ENCODE measurements at places on chromosomes 16 and 17.

GRCh38 chr16:62821824-62822223, 785.6 kb upstream of the CDH8 start:
- no peak for DNase-seq

DNA sequence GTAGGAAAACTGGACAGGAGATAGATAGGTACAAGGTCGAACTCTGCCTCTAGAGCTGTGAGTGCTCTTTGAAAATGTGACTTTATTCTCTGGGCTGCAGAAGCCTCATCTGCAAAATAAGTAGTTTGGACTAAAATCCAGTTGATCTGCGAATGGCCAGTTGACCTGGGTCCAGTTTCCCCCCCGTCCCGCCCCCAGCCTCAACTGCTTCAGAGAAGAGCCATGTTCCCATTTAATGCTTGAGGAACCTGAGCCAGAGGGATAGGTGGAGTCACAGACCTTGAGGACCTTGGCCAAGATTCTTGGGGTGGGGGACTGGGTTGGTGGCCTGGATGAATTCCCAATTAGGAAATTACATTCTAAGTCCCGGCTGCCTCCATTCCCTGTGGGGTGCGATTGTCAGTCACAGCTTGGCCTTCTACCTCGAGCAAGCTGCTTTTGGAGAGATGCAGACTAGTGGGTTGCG, 14.1 kb downstream of the TBX2 start:
- DNase-seq: no peak

DNA sequence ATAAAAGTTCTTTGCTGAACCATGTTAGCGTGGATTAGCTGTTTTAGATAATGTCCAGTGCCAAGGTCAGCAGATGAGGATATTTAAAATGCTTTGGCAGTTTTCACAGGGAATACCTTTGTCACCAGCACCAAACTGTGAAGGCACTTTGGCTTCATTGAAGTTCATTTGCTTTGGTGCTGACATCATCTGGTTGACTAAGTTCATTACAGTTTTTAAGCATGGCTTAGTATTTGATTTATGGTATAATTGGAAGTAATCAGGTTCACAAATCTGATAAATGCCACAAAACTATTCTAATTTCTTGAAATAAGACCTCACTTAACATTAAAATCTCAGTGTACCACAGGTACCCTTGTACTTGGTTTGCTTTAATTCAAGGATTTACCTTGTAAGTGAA, 4.3 kb downstream of the GID4 start:
- no peak for DNase-seq

DNA sequence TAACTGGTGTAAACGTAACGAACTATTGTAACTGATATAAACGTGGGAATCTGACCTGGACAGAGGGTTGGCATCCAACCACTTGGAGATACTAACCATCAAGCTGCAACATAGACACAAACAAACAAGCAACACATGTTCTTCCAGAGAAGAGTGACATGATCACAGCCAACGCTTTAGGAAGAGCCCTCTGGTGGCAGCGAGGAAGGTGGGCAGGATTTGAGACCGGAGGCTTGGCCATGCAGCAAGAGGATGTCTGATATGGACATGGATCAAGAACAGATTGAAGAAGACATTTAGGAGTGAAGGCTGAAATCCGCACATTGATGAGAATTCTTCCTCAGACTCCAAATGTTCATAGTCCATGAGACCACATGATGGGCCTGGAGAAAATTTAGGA, 40.3 kb upstream of the TNRC6A start:
- DNase-seq: no peak

GRCh38 chr16:57756424-57757325, 21.1 kb downstream of the KATNB1 start:
- no peak for DNase-seq

GRCh38 chr16:369275-369865, 968 bp downstream of the MRPL28 start:
- no peak for DNase-seq

DNA sequence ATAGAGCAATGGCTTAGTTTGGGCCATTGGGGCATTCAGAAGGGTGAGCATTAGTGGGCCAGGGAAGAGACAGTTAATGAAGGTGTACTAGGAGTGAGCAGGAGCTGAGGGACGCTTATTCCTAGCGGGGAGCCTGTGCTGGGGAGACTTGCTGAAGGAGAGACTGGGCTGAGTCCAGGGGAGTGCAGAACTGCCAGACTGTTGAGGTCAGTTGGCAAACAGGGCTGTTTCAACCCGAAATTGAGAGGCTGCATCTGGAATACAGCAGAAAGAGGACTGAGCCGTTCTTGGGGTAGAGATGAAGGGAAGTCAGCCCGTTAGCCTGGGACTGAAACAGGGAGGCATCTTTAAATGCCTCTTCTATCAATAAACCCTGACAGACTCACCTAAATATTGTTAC, 33.2 kb downstream of the MAP2K6 start:
- no peak for DNase-seq

DNA sequence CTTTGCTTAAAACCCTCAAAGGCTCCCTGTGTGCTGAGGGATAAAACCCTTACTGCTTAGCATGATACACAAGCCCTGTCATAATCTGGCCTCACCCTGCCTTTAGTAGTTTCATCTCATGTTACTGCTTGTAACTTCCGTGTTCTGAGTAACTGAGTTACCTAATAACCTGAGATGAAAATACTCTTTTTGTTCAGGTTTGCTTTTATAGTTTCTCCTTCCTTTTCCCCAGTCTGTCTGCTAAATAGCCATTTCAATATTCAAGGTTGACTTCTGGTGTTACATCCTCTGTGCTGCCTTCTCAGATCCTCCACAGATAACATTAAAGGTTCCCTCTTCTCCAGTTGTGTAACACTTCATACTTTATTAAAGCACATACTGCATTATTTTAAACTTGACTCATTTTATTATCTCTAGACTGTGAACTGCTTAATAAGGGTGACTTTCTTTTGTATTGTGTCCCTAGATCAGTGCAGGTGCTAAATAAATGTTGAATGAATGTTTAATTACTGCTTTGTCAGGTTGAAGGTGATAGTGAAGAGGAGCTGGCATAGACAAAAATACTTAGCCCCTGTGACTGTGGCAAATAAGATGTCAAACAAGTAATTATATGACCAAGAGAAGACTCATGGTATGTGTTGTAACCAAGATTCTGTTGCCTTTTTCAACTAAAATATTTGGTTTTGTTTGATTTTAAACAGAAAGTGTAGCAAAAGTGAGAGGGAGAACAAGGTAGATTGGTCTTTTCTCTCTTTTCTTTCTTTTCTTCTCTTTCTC, 47.8 kb downstream of the NFAT5 start:
- no peak for DNase-seq

DNA sequence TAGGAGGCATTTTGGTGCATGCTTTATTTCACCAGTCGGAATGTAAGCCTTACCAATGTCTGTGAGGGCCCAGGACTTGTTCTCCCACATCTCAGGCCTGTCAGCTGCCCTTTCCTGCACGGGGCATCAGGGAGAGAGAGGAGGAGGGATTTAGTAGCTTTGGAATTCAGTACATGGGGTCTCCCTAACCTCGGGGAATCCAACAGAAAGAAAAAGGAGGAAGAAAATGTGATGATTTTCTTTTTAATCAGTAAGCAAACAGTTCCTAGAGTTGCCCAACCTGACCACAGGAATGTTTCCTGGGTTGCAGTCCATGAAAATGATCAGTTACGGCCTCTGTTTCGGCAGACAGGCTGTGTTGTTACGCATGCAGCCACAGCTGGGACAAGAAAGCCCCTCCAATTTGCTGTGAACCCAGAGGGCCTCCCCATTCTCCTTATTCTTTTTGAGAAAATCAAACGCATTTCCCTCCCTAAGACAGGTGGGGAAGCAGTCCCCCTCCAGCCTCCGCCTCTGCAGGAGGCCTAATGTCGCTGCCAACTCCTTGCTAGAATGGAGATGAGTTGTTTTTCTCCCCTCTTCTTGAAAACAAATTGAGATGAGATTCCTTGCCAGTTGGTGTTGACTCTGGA, 53.1 kb upstream of the TANGO6 start:
- DNase-seq: no peak

- DNase-seq: no peak
Measured at GRCh38 chr17:3025421-3026124, 37.8 kb downstream of the OR1D5 start.

DNA sequence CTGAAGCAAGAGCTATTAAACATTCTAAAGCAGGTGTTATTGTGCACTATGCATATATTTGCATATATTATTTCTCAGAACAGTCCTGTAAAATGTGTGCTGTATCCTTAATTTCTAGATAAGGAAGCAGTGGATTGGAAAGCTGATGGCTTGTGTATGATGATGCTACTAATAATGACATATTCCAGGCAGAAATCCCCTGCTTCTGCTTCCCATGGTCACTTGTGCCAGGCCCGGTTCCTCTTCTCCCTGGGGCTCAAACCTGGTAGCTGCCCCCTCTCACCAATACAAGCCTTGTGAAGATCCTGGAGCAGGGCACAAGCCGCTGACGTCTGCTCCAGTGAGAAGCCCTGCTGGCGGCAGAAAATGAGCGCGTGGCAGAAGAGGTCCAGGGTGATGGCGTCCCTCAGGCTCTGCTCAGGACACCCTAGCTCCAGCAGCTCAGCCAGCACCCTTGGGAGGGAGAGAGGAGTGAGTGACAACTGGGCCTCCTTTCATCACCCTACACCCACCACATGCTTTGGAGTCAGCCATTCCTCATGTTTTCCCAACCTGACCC, 1.8 kb downstream of the CFAP119 start:
- no peak for DNase-seq

DNA sequence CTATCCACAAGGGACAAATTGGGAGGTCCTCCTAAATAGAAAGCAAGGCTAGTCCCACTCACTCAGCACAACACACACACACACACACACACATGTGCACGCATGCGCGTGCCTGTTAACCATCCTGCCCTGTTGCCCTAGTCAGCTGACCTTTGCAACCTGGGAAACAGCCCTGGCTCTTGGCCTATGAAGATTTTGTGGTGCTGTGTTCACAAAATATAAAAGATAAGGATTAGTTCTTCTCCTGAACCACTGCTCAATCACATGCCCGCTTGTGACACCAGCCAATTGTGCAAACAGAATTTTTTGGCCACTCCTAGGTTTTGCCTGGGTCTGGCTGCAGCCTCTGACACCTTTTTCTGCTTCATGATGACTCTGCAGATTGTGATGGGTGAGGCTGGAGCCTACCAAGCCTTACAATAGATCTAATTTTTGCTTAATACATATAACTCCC, 3.3 kb upstream of the CES1 start:
- no peak for DNase-seq

- no peak for DNase-seq
Measured at GRCh38 chr17:79039886-79040285, 15.9 kb downstream of the C1QTNF1 start.

DNA sequence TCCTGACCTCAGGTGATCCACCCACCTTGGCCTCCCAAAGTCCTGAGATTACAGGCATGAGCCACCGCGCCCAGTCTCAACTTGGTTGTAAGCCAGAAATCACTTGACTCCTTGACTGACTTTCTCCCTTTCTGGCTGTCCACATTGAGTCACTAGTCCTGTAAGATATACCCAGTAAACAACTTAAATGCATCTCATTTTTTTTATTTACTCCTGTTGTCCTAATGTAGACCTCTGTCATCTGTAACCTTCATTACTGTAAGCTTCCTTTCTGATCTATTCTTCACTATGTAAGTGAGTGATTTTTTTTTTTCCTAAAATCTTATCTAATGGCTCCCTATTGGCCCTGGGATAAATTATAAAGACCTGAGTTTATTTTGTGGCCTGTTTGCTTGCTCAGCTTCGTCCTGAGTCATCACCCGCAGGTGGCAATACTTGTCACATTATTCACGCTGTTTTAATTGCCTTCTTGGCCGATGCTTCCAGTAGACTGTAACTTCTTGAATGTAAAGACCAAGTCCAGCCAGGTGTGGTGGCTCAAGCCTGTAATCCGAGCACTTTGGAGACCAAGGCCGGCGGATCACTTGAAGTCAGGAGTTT, 41.0 kb downstream of the PAFAH1B1 start:
- no peak for DNase-seq

- no peak for DNase-seq
Measured at GRCh38 chr17:45451131-45451530, 18.5 kb upstream of the ARHGAP27 start.

- DNase-seq: no peak
Measured at GRCh38 chr17:58870747-58871146, 115.1 kb downstream of the PPM1E start.

DNA sequence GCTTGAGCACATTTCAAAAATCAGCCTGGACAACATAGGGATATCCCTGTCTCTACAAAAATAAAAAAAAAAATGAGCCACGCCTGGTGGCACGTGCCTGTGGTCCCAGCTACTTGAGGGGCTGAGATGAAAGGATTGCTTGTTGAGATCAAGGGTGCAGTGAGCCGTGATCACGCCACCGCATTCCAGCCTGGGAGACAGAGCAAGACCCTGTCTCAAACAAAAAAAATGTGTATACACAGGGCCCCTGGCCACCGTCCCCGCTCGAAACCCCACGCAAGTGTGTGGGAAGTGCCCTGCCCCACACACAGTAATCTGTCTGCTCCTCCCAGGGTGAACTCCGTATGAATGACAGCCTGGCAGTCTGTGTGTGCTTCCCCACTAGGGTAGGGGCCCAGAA, 93.0 kb upstream of the RPL38 start:
- no peak for DNase-seq

DNA sequence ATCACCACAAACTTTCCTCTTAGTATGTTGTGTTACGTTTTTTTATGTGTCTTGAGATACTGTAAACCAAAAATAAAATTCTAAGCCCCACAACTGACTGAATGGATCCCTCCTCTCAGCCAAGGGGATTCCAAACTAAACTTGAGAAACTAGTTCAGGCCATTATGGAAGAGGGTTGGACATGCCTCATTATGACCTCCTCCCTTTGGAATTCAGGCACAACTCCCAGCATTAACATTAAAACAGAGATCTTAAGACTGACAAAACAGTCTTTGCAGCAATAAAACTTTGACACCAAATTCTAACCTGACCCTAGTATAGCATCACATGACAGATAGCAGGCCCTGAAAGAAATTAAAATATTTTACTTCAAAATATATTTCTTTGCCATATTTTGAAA, 51.1 kb upstream of the SLC47A1 start:
- DNase-seq: no peak

- DNase-seq: no peak
Measured at GRCh38 chr17:73255671-73256181, 6.0 kb downstream of the CPSF4L start.

DNA sequence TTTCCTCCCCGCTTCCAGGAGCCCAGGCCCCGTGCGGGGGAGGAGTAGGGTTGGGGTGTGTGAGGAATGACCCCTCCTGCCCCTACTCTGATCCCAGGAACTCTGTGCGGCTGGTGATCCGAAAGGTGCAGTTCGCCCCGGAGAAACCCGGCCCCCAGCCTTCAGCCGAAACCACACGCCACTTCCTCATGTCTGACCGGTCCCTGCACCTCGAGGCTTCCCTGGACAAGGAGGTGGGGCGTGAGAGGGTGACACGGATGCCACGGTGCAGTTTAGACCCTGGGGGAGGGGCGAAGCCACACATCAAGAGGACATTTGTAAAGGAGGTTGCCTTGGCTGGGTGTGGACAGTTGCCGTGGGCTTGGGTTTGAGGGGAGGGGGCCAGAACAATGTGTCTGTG, 7.4 kb downstream of the ARRB2 start:
- no peak for DNase-seq

Data from NT2/D1 (cell line).